Left lobe of liver (tissue), 2 donors: ENCODE measurements at places on chromosomes 13 and 19. TPM values are rescaled to one million over a fixed set of nuclear protein-coding genes. Genes with fewer than 3 reads are reported as not detected.
A peak's percentile ranks its signal among the peaks of the same experiment; 100 is the strongest.

DNA sequence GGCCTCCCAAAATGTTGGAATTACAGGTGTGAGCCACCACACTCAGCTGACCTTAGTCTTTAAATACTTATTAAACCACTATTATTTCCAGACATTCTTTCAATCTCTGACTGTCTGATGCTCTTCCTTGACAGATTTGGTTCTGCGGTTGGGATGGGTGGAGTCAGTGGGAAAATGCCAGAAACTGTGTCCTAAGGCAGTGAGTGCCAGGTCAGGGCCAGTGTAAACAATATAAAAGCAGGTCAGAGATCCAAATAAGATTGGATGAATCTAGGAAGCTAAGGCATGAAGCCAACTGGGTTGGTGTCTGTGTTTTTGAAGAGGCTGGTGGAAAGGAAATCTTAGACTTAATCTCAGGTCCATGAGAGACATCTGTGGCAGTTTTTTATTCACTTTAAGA is 74.7 kb downstream of the KLF5 start:
- no peak for DNase-seq

- DNase-seq: no peak
These were observed 2.3 kb upstream of the N4BP2L1 start for GRCh38 chr13:32430018-32430747.

DNA sequence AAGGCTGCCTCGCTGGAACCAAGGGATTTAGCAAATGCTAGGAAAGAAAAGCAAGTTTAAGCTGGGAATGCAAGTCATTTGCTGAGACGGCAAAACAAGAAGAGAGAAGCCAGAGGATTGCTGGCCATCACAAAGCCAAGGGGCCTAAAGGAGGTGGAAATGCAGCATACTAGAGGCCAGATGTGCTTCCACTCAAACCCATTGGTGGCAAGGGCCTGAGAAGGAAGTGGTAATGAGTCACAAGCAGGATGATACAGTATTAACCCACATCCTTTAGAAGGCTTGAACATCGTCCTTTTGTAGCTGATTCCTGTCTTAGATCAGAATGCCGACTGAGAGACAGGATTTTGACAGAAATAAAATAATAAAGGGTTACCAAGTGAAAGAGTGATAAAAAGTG is 68.2 kb downstream of the ITGBL1 start:
- no peak for DNase-seq

DNA sequence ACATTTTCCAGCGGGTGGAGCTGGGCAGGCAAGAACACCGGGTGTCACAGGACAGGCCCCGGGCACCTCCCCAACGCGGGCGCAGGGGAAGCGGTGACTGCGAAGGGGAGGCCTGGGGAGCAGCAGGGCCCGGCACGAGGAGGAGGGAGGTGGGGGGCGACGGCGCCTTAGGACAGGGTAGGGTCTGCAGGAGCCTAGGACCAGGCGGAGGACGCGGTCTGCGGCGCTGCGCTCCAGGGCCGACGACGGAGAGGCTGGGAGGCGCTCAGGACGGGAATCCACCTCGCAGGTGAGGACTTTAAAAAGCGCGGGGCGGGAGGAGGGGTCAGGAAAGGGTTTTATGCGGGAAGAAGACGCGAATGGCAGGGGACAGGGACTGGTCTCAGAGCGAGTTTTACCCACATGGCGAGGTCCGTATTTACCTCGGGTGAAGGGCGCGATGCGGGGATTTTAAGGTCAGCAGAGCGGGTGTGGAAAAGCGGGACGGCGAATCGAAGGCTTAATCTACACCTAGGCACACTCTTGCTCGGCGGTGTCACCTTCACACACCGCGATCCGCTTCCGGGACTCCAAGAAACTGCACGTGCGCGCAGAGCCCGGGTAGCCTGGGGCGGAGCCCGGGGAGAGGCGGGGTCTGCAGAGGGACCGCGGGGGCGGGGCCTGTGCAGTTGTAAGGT is 13.5 kb downstream of the ERVV-2 start:
- no peak for DNase-seq

DNA sequence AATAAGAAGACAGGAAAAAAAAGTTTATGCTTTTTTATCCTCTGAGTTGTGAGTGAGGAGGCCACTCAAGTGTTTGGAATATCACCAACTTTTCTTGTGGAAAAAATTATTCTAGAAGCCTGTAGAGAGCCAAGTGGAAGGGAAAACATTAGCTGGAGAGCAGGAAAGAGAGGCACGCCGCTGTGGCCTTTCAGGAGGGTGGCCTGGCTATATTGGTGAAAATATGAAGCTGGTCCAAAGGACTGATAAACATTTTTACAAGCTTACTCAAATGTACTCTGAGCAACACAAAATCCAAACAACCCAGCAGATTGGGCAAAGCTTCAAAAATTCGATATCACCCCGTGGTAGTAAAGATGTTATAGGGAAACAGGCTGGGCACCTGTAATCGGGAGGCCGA is 2.3 kb upstream of the EIF3G start:
- no peak for DNase-seq

- DNase-seq: no peak
These were observed 771.3 kb upstream of the ARGLU1 start for GRCh38 chr13:107339209-107339608.

DNA sequence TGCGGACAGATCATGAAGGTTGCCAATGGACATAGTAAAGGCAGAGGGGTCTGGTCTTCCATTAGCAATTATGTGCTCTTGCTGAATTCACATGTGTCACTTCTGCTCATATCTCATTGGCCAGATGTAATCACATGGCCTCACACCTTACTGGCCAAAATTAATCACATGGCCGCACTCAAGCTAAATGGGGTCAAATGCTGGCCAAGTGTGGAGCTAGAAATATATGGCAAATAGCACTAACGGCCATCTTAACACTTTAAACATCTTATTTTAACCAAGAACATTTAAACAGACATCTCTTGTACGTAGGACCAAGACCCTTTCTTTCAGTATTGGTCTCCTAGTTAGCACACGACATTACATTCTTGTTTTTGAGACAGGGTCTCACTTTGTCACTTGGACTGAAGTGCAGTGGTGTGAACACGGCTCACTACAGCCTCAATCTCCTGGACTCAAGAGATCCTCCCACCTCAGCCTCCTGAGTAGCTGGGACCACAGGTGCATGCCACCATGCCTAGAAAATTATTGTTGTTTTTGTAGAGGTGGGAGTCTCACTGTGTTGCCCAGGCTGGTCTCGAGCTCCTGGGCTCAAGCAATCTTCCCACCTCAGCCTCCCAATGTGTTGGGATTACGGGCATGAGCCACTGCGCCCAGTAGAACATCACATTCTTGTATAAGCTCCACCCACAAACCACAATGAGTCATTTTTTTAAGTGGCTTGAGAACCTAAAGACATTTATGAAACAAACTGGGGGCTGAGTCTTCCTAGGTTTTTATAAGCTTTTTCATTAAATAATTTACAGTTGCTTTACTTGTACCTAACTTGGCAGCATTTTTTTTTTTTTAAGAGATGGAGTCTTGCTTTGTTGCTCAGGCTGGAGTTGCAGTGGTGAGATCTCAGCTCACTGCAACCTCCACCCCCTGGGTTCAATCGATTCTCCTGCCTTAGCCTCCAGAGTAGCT is 2.9 kb upstream of the PTOV1 start:
- no peak for DNase-seq

DNA sequence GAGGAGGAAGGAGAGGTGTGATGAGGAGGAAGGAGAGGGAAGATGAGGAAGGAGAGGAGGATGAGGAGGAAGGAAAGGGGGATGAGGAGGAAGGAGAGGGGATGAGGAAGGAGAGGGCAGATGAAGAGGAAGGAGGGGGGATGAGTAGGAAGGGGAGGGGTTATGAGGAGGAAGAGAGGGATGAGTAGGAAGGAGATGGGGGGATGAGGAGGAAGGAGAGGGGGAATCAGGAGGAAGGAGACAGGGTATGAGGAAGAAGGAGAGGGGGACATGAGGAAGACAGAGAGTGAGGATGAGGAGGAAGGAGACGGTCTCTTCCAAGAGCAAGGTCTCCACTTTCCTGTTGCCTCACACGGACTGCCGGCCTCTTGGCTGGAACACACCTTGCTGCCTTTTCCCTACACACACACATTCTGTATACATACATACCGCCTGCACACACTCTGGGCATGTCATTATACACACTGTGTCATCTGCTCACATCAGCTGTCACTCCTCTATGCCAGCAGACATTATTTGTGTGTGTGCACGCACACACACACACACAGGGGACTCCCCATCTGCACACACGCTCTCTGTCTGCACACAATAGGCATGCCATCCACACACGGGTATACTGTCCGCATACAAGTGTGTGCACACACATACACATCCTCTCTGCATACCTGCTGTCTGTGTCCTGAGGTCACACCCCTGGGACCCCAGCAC is 11.1 kb upstream of the VSTM2B start:
- no peak for DNase-seq

DNA sequence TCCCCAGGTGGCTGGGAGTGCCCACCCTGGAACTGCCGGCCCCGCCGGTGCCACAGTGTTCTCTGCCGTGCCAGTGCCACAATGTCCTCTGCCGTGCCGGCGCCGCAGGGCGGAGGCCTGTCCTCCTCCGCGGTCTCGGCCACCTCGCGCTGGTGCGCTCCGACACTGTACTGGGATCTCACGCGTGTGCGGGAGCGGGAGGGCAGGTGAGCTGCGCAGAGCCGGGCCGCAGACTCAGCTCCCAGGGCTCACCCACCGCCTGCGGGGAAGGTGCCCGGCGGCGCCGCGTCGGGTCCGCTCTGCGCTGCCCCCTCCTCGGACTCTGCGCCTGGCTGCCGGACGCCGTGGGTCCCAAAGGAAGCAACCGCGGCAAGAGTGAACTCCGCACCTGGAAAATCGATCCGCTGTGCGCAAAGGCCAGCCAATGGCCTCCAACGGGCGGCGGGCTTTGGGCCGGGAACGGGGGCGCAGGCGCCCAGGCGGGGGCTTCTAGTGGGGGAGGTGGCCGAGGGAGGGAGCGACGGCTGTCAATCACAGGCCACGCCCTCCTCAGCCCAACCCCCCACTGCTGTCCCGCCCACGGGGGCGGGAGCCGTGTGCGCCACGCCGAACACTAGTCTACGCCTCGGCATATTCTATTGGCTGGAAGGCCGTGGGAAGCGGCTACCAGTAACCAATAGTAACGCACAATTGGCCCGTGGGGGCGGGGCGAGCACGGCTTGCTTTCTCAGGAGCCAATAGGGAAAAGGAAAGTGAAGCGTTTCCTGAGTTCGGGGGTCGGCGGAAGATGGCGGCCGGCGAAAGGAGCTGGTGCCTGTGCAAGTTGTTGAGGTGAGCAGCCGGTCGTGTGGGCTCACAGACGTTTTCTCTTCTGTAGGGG is at the start of gene ALG11:
TSS of gene ALG11 (plus strand) at position 767 of the 880 bp plus-strand sequence. CDS start at position 788, 21 bp downstream.
- peak; percentile 100 for DNase-seq

GRCh38 chr13:114065141-114065925 is 67.1 kb downstream of the RASA3 start:
- peak; percentile 75 for DNase-seq

DNA sequence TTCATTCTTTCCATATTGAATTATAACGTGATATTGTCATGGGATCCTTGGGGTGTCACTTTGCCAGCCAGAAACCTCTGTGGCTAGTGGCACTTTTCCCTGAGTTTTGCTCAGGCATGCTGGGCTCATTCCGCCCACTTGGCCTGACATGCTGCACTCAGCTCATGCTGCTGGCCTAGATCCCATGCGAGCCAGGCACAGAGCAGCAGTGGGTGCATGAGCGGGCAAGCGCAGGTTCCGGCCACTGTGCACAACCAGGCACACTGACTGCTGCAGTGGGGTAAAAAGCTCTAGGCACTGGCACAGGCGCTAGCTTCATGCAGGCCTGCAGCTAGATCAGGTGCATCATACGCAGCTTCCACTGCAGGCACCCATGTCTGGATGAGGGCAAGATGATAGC is 221.2 kb downstream of the MAB21L1 start:
- no peak for DNase-seq

DNA sequence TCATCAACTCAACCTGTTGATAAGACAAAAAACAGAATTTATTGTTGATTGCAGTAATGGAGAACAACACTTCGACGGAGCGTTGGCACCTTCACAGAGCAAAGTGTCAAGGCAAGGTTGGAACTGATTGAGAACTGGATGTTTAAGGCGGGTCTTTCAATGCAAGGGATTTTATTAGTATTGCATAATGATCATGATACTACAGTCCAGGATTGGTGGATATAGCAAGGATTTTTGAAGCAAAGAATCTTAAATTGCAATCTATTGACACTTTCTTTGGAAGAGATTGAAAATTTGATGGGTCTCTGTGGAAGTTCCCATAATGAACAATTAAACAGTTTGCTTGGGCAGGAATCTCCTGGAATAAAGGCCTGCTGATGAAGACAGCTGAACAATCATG is 632 bp upstream of the ZNF235 start:
- no peak for DNase-seq

DNA sequence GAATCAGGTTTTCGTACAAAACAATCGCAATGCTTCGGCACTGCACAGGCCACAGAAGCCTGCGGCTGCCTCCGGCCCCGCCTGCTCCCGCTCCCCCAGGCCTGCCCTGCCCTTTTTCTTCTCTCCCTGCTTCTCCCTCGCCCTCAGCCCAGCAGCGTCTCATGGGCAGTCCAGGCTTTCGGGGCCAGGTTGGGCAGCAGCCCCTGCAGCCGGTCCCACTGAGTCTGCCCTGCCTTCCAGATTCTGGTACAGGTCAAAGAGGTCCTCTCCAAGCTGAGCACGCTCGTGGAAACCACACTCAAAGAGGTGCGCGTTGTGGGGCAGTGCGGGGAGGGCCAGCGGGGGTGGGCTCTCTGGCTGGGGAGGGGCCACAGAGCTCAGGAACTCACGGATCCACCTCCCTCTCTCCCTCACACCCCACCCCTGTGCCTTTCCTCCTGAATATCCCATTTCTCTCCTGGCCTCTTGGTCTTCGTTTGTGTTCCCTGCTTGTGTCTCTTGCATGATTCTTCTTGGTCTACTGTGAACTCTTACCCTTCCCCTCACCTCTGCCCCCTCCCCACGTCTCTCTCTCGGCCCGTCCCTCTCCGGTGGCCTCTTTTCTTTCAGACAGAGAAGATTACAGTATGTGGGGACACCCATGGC is 30.1 kb downstream of the CCDC8 start:
- DNase-seq: peak; percentile 39

- DNase-seq: no peak
These were observed 447.2 kb downstream of the GPC5 start for GRCh38 chr13:91845612-91846011.

DNA sequence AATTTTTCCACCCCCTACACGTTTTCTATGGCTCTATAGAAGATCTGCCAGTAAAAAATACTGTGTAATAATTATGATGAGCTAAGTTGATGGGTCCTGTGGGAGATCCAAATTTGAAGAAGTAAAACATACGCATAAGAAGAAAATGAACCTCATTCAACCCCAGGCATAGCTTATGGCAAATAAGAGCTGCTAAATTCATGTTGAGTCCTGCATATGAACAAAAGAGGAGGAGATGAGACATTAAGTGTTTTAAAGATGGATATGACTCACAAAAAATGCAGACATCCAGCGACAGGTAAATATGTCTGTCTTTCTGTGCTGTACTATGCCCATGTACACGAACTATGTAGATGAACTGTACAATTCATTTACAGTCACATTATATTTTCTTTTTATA is 101.9 kb downstream of the LIG4 start:
- no peak for DNase-seq

GRCh38 chr13:99766641-99767045 is 204.9 kb downstream of the ZIC5 start:
- no peak for DNase-seq

The ZNF470 gene
- 2.7 TPM for total RNA-seq

The RASGRP4 gene
- total RNA-seq: 1.0 TPM

The LGALS4 gene
- 102 TPM for total RNA-seq

The TIMM29 gene
- total RNA-seq: 17.2 TPM

The ERICH6B gene
- not detected for total RNA-seq

The B3GNT3 gene
- total RNA-seq: 1.2 TPM

The ACP5 gene
- total RNA-seq: 17.9 TPM

The F10 gene
- total RNA-seq: 124 TPM

The KCNC3 gene
- 4.0 TPM for total RNA-seq

The DACT3 gene
- total RNA-seq: 1.2 TPM

The KLC3 gene
- not detected for total RNA-seq

The KISS1R gene
- not detected for total RNA-seq
